GF-D8 (cell line): ENCODE measurements at places on chromosomes 3 and 15.
A peak's percentile ranks its signal among the peaks of the same experiment; 100 is the strongest.

DNA sequence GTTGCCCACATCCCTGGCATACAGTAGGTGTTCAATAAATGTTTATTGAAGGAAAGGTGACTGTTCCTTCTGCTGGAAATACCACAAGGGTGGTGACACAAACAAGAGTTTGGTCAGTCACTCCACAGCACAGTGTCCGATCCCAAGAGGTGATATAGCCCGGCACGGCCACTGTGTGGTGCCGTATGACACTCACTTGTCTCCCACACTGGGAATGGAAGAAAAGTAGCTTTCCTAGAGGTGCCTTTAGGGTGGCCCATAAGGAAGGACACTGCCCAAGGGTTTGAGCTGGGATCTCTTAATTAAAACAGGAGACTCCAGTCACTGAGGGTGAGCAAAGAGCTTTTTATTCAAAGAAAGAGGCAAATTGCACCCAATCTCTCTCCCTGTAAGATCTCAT lies 40.5 kb downstream of the TGM4 start:
- peak; percentile 9 for DNase-seq

GRCh38 chr3:193598202-193598601 lies 5.2 kb downstream of the OPA1 start:
- DNase-seq: no peak

DNA sequence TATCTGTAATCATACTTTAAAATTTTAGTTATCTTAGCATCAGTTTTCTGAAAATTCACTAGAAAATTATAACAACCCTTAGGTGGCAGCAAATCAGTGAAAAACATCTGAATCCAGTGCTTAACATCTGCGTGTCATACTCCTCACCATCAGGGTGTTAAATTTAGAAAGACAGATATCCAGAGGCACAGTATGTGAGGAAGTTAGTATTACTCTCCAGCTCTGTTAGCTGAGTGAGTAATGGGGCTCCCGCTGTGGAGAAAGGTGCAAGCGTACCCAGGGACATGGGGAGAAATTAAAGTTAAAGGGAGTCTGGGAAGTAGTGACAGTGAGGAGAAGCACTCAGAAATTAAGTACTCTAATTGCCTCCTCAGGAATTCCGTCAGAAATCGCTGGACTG lies 50.9 kb downstream of the CEP63 start:
- peak; percentile 13 for DNase-seq

DNA sequence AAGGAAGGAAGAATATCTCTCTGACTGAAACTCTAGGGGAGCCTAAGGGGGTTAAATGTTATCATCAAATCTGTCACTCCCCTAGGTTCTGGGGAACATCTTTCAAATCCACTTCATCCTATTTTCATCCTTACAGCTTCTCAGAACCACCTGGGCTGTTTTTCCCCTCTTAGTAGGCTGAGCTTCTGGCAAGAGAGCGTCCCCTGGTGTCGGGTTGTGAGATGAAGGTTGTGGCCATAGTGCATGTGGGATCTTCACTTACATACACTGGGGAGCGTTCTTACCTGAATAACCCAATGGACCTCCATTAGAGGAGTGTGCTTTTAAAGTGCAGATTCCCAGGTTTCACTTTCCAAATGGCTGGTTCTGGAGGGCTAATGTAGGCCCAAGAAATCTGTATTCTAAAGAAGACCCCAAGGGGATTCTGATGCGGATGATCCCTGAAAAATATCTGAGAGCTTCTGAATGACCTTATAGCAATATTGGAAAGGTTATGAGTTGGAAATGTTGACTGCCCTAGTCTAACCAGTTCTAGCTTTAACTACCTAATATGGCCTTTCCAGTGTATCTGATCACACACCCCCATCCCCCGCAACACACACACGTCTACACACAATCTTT lies 663.7 kb downstream of the AGBL1 start:
- DNase-seq: no peak

- DNase-seq: no peak
These were observed 147.2 kb upstream of the SLC2A2 start for GRCh38 chr3:171173736-171174135.

DNA sequence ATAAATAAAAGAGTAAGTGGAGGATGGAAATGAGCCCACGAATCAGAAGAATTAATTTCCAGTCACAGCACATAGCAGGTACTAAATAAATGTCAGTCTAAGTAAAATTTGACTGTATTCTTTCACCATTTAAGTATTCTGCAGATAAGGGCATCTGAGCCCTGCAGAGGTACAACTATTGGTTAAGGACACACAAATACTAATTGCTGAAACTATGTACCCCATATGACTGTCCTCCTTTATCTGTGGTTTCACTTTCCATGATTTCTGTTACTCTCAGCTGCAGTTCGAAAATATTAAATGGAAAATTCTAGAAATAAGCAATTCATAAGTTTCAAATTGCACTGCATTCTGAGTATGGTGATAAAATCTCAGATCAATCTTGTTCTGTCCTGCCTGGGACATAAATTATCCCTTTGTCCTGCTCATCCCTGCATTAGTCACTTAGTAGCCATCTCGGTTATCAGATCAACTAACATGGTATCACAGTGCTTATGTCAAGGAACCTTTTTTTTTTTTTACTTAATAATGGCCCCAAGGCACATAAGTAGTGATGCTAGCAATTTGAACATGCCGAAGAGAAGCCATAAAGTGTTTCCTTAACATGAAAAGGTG lies 95.1 kb downstream of the LSAMP start:
- no peak for DNase-seq

DNA sequence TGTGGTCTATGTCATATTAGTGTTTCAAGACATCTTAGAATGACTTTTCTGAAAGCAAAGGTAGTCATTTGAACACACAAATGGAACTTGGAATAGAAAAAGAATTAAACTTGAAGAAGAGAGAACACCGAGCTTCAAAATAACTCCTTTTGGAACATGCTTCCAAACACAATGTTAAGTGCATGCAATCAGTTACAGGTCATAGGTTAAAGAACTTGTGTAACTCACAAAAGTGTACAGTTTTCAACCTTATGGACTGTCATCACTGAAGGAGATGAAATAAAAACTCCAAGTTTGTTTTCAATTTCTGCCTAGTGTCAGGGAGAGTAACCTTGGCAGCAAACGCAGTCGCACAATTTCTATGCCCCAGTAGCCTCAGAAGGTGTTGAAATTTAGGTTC lies 192.9 kb upstream of the NECTIN3 start:
- DNase-seq: no peak

- DNase-seq: no peak
These were observed 18.2 kb downstream of the PEX5L start for GRCh38 chr3:180018543-180018942.

GRCh38 chr15:89243691-89244573 lies at the start of gene FANCI:
Gene FANCI (plus strand): TSS chr15:89243979. CDS start chr15:89247648, 3,669 bp downstream.
- peak; percentile 80 for DNase-seq

GRCh38 chr3:13017361-13018042 lies 55.7 kb downstream of the IQSEC1 start:
- no peak for DNase-seq

DNA sequence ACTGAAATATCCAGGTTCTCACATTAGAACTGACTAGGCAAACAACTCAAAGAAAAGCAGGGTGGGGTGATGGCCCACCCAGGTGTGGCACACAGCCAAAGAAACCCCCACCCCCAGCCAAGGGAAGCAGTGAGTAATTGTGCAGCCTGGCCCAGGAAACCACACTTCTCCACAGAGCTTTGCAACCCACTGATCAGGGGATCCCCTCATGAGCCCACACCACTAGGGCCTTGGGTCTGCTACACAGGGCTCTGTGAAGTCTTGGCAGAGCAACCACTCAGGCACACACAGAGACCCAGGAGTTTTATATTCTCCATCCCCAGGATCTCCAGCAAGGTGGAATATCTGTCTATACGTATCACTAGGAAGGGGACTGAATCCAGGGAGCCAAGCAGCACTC lies 22.2 kb upstream of the TRIM42 start:
- no peak for DNase-seq

GRCh38 chr3:107950417-107950816 lies 140.4 kb downstream of the CD47 start:
- DNase-seq: no peak

GRCh38 chr3:157500232-157500631 lies 3.0 kb downstream of the VEPH1 start:
- DNase-seq: no peak

GRCh38 chr3:57745101-57745500 lies 11.0 kb upstream of the SLMAP start:
- no peak for DNase-seq

GRCh38 chr3:29440413-29441305 lies 159.8 kb downstream of the RBMS3 start:
- no peak for DNase-seq

- DNase-seq: no peak
These were observed 302.1 kb upstream of the SGO1 start for GRCh38 chr3:20488151-20488550.

DNA sequence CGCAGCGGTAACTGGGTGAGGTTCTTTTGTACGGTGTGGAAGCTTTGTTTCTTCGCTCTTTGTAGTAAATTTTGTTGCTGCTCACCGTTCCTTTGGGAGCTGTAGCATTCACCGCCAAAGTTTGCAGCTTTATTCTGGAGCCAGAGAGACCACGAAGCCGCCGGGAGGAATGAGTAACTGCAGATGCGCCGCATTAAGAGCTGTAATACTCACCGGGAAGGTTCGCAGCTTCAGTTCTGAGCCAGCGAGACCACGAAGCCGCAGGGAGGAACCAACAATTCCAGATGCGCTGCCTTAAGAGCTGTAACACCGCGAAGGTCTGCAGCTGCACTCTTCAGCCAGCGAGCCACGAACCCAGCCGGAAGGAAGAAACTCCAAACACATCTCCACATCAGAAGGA lies 56.0 kb upstream of the DYNC1LI1 start:
- DNase-seq: no peak

- DNase-seq: no peak
These were observed 78.6 kb upstream of the PXYLP1 start for GRCh38 chr3:141152801-141153678.

- DNase-seq: no peak
These were observed 29.1 kb downstream of the PRR20G start for GRCh38 chr3:127258733-127259132.

GRCh38 chr3:8112587-8112986 lies 389.0 kb upstream of the LMCD1 start:
- no peak for DNase-seq

DNA sequence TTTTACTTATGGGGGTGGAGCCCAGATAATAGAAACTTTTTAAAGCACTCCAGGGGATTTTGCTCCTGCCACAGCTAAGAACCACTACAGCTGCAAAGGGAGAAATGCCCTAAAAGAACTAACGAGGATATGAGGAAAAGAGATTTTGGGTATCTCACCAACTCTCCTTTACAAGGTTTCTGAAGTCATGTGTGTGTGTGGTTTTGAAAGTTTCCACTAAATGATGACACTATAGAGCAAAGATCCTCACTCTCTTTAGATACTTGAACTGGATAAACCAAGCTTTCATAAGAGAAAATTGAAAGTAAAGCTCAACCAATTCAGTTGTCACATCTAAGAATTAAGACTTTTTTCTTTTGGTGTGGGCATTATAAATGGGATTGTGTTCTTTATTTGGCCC lies 455.3 kb upstream of the ALCAM start:
- DNase-seq: no peak

DNA sequence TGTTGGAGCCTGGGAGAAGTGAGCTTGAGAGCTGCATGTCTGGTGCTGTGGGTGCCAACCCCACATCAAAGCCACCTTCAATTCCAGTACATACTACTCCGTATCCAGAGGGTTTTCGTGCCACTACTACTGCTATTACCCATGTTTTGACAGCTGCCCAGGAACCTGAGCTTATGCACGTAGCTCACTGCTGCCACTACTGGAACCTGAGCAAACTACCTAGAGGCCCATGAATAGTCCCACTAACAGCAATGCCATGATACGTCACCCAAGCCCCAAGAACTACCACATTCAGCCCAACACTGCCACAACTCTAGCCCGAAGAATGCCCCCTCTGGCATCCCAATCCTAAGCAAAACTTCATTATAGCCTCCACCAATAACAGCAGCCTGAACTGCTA lies 215.2 kb upstream of the BCHE start:
- no peak for DNase-seq

- no peak for DNase-seq
These were observed 47.4 kb upstream of the TPM1 start for GRCh38 chr15:62994975-62995681.

GRCh38 chr3:126528800-126529541 lies 5.0 kb downstream of the CHST13 start:
- peak; percentile 82 for DNase-seq

DNA sequence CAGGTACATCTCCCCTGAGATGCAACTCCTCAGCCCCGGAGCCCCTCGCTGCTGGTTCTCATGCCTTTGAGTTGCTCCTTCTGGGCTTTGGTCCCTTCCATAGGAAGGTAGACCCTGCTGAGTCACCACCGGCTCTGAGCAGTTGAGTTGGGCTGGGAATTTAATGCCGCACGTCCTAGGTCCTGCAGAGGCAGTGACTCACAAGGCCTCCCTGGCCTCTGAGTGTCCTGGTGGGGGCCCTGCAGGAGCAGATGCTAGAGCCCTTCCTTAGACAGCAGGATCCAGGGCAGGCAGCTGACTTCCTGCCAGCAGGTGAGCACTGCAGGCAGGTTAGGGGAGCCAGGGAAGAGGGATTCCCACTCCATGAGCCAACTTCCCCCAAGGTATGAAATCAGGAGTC lies 5.5 kb upstream of the NTRK3 start:
- no peak for DNase-seq

DNA sequence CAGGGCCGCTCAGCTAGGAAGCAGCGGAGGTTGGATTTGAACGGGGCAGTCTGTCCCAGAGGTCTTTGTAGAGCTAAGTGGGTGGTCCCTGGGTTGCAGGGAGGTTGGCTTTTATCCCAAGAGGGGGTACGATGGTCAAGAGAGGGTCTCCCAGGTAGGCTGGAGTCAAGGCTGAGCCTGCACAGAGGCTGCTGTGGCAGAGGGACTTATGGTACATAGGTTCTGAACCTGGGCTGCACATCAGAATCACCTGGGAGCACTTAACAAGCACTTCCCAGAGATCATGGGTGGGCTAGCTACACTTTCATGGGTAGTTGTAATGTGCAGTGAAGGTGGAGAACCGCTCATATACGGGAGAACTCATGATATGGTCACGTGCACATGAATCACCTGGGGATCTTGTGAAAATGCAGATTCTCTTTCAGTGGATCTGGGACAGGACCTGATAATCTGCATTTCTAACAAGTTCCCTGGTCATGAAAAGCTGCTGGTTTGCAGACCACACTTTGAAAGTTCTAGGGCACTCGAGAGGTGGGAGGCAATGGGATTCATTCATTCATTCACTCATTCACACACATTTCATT lies 2.9 kb upstream of the RASGRF1 start:
- DNase-seq: no peak

- DNase-seq: no peak
These were observed 553.4 kb downstream of the ZIC1 start for GRCh38 chr3:147962408-147963164.

DNA sequence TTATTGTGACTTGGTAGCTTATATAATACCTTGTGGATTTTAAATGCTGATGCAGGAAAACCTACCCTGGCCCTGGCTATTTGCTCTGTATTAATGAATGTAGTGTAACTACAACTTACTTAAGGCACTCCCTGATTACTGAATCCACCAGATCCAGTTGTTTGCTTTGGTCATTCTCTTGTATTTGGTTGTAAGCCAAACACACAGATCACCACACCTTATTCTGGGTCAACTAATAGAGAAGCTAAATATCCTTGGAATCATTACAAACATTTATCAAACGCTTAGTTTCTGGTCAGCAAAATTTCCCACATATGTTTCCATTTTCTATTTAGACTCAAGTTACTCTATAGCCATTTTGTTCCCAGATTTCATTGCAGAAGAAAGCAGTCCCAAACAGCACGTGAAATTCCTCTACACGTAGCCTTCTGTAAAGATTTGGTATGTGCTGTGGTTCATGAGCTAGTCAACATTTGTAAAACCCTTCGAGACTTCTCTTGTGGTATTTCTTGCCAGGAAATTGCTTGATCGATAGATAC lies 322.6 kb downstream of the MEX3B start:
- DNase-seq: no peak
